ENCODE measurements at places on chromosomes 13 and 19.
A peak's percentile ranks its signal among the peaks of the same experiment; 100 is the strongest.

GRCh38 chr19:27765397-27765796, 1447.6 kb downstream of the UQCRFS1 start:
- DNase-seq = no peak

DNA sequence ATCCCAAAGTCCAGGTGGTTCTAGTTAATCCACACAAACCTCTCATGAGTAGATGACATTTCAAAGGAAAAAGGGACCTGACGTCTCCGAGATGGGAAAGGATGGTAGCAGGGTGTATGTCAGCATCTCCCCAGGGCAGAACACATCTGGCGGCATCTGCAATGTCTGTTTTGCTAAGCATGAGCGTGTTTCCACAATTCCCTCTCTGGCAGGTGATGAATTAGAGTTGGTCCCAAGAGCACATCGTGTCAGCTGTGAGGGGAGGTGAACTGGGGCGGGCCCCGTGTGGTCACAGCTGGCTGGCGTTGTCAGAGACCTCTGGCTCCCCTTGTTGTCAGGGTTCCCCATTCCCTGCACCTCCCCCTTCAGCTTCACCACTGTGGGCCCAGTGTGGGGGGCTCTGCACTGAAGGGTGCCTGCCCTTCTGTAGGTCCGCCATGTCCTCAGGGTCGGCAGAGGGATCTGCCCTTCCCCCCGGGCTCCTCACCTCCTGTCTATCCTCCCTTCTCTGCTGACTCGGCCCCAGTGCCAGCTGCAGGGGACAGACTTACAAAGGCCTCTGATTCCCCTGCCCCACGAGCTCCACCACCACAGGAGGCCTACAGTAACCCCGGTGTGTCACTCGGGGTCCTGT, 58.2 kb downstream of the CDADC1 start:
- no peak for DNase-seq

GRCh38 chr13:65959305-65959704, 1270.8 kb downstream of the PCDH9 start:
- no peak for DNase-seq

GRCh38 chr13:103694033-103694432, 627.8 kb upstream of the SLC10A2 start:
- DNase-seq = peak; percentile 94

- DNase-seq = peak; percentile 95
Observed at GRCh38 chr13:43664700-43665191, 122.0 kb downstream of the ENOX1 start.

DNA sequence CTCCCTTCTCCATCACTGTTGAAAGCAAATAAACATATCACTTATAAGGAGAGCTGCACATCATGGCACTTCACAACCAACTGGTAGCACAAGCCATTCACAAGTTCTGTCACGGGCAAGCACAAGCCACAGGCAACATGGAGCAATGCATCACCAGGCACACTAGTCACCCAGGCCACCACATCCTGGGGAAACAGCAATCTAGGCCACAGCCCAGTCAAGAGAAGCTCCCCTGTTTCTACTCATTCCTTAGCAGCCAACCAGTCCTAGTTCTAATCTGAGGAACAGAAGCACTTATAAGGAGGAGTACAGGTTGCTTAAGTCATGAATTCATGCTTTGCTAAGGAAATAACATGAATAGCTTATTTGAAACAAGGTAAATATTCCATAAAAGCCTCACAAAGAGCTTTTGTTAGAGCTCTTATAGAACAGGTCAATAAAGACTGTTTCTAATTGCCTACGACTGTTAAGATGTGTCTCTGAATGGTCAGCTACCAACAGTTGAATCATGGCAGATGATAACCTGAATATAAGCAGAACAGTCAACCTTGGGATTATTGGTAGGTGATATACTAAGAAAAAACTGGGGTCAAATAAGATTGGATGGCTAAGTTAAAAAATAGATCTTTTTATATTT, 169.0 kb downstream of the TBC1D4 start:
- DNase-seq = no peak

DNA sequence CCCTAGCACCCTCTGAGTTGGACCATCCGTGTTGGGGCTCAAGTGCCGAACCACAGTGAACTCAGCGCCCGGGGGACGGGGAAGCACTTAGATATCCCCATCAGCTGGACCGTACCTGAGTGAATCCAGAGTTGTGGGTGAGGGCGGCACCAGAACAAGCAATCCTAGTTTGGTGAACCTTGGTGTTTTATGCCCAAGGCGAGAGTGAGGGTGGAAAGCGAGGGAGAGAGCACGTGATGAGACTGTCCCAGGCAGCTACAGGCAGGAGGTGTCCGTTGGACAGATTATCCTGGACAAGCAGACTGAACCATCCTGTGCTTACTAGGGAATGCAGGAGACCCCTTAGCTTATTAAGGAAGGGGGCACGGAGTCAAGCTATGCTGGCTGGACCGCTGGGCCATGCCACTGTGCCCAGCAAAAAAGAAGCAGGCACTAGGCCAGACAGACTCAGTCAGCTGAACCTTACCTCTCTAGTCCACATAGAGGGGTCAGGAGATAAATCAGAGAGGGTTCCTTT, 596 bp downstream of the GET3 start:
- no peak for DNase-seq

DNA sequence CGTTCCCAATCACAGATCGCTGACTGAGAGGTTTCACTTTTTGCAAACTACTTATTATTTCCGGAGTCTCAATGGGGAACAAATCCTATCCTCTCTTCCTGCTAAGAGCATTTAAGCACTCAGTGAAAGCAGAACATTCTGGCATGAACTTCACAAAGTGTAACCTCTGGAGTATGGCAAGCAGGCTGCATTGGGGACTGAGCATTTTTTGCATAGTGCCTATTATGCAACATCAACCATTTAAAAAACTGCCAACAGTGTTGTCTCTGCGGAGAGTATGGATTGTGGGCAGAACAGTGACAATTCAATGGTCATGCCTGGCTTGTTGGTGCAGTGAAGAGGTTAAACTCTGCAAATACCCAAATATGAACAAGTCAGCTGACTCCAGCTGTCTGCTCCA, 484.6 kb downstream of the OLFM4 start:
- no peak for DNase-seq

- DNase-seq = no peak
Observed at GRCh38 chr13:102484329-102484728, 82.5 kb upstream of the FGF14 start.

- peak; percentile 63 for DNase-seq
Observed at GRCh38 chr19:33437393-33437820, 63.9 kb downstream of the CEBPG start.

GRCh38 chr13:46111151-46111550, 6.3 kb upstream of the CPB2 start:
- no peak for DNase-seq

DNA sequence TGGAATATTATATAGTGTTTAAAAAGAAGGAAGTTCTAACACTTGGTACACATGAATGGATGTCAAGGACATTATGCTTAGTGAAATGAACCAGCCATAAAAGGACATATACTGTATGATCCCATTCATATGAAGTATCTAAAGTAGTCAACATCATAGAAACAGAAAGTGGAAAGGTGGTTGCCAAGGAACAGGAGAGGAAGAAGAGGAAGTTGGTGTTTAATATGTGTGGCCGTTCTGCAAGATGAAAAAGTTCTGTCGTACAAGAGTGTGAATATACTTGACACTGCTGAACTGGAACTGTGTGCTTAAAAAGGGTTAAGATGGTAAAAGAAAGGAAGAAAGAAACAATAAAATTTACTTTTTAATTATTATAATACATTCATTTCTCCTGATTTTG, 33.1 kb upstream of the C1QTNF9 start:
- no peak for DNase-seq

- no peak for DNase-seq
Observed at GRCh38 chr19:58558066-58558622, at the start of gene UBE2M. Gene UBE2M, minus strand, starts transcription at chr19:58558611. Its CDS starts 230 bp downstream, at chr19:58558381.

DNA sequence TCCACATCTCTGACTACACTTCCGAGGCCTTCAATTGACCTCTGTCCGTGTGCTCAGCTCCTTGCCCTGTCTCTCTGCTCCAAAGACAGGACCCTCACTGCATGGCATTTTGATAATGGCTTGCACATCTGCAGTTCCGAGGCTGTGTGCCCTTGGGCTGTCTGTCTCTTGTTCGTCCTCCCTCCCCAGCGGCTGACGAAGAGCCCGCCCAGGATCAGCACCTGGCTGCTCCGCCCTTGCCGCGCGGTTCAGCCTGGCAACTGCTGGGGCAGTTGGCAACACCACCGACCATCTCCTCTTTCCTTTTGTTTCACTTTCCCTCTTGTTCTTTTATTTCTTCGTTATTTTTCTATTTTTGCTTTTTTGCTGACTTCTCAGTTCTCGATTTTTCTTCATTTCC, 270.4 kb downstream of the TEX29 start:
- DNase-seq = no peak
